ENCODE measurements at places on chromosomes 5 and 9.

- no peak for DNase-seq
Observed at GRCh38 chr5:16809395-16810207, 126.5 kb downstream of the MYO10 start.

DNA sequence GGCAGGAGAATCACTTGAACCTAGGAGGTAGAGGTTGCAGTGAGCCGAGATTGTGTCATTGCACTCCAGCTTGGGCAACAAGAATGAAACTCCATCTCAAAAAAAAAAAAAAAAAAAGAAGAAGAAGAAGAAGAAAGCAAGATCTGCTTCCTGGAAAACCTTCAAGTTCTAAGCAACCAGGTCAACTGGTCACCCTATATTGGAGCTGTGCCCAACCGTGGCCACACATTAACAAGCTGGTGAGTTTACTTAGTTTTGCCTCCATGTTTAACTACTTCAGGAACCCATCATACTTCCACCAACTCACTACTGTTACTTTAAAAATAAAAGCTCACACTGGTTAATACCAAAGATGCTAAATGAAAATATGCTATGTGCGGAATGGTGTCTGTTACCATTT is 12.3 kb upstream of the SKP1 start:
- no peak for DNase-seq

DNA sequence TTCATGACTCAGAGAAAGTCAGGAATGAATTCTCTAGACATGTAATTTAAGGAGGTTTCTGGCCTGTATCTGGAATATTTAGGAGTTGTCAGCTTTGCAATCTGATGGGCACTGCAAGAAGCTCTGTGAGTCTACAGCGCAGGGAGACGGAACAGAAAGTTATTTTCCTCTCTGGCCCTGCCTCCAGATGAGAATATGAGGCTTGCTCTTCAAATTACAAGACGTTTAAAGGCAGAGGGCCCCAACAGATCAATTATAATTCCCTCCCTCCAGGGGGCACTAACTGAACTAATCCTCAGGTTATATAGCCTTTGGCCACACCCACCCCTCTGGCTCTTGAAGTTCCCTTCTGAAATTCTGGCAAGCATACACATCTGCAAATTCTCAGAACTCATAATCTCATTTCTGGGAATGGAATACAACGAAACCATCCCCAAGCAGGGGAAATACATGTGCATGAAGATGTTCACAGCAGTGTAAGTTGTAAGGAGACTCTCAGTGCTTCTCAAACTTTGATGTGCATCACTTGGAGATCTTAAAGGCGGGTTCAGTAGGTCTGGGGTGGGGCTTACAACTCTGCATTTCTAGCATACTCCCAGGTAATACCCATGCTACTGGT is 307.6 kb downstream of the CWC27 start:
- peak; percentile 25 for DNase-seq

DNA sequence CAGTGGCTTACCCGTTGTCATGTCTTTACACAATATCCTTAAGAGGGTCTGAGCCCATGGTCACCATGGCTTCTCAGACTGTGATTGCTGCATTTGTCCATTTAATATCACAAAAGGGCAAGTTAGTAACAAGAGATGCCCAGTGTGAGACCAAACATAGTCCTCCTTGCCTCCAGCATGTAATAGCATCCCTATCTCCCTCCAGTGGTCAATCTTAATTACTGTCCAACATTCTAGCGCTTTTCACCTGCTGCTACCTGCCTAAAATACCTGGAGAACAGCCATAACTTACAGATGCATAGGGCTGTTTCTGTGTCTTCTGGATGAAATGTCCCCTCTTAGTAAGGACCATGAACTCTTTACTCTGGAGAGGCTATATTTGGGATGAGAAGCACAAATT is 267.2 kb upstream of the DAB2 start:
- DNase-seq: no peak

DNA sequence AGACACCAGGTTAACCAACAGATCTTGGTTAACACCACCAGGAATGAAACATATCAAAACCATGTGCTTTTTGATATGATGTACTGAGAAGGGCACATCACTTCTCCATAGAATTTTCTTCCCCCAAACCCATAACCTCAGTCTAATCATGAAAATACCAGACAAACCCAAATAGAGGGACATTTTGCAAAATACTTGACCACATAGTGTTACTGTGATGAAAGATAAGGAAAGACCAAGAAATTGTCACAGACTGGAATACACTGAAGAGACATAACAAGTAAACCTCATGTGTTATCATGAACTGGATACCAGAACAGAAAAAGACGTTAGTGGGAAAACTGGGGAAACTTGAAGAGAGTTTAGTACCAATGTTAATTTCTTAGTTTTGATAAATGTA is 74.9 kb upstream of the VCAN start:
- DNase-seq: no peak
